ENCODE measurements at places on chromosomes 13 and 19. TPM values are rescaled to one million over a fixed set of nuclear protein-coding genes. Genes with fewer than 3 reads are reported as not detected.

DNA sequence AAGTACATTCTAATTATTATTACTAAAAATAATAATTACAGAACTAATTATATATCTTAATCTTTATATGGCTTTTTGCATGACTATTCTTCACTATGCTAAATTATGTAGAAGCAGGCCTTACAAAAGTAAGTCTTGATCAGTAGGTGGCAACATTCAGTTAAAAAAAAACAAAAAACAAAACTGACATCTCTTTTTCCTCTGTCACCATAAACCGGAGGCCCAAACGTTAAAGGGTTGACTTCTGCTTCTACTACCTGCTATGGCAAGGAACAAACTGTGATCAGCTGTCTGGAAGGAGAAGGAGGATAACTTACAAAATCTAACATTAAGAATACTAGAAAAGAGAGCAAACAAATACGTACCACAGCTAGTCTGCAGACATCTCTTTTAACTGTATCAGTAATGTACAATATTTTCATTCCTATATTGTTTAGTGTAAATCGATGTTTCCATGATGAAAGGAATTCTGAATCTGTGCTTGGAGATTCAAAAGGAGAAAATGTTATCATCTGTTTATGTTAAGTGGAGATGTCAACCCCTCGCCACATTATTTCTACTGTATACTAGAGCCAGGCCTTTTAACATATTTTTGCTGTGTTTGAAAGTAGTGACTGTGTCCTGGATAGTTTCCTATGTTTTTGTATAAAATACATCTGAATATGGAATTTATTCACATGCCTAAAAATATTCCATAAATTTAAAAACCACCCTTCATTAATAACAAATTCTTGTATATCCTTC lies 1525.4 kb downstream of the SLITRK1 start:
- DNase-seq = no peak

DNA sequence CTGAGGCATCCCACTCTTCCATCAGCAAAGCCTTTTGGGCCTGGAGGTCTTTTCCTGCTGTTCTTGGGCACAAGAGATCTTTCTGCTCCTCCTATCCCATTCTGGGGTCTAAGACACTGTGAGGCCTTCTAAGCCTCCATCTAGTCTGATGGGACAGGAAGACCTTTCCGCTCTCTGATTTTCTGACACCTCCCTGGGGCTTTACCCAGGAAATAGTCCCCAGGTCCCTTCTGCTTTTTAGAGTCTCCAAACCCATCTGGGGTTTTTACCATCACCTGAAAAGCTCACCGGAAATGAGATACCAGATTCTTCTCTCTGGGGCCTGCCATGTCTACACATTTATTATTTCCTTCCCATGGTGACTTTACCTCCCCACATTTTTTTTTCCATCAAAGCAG lies 21.1 kb downstream of the CLEC17A start:
- no peak for DNase-seq

DNA sequence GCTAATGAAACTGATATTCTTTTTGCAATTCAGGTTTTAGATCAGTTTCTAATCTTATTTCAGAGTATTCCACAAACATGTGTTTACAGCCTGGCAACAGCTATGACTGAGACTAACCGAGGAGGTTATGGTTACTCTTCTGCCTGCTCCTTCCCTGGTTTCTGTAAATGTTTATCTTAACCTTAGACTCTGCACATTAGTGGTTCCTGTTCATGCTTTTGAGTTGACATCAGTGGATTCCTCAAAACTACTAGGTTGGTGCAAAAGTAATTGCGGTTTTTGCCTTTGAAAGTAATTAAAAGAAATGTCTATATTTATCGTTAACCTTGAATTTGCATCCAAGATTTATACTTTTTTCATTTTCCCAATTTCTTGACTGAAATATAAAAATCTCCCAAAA lies 237.0 kb upstream of the TSHZ3 start:
- DNase-seq = no peak

DNA sequence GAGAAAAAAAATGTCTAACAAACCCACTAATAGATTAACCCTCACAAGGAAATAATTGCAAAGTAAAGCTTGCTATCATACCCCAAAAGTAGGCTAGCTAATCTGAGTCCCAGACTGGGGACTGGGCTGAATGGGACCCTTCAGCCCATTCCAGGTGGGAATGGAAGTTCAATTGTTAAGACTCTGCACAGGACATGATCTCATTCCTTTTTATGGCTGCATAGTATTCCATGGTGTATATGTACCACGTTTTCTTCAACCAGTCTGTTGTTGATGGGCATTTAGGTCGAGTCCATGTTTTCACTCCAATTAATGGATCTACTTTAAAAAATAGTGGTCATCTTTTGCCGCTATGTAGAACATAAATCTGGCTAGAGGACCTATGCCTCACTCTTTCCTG lies 17.9 kb downstream of the OR7A5 start:
- no peak for DNase-seq

DNA sequence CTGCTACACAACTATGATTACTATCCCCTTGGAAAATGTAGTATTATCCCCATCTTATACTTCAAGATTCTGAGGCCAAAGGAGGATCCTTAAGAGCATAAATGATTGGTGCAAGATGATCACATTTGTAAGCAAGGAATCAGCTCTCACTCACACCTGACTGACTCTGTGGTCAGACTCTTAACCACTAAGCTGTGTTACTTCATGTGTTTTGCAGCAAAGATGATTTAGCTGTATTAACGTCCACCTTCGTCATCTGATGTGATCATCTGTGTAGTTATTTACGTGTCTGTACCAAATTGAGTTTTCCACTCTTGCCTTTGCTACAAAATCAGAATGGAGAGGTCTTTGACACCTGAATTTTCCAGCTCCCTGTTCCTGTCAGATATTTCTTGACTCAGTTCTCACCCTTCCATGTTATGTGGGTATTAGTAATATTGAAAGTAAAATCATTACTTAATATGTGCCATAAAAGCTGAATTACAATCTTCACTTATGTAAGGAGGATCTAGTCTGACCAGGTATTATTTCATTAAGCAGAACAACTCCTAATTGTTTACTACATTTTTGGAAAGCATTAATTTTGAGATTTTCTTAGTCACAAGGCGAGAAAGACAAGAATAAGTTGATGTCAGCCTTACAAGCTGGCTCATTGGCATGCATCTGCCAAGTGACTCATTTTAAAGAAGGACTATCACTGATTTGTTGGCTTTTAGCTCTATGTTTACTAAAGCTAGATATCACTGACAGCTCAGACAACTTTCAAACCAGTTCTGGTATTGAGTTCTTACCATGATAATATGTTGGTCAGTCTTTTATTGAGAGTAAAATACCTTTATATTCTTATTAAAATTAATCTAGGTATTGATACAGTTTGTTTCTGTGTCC lies 1279.8 kb upstream of the PCDH9 start:
- DNase-seq = no peak

- DNase-seq = no peak
These were observed 8.3 kb downstream of the PRAM1 start for GRCh38 chr19:8494158-8494557.

- no peak for DNase-seq
These were observed 214.2 kb downstream of the OXGR1 start for GRCh38 chr13:96780105-96780504.

GRCh38 chr19:10155839-10156238 lies 36.1 kb upstream of the EIF3G start:
- DNase-seq = no peak

DNA sequence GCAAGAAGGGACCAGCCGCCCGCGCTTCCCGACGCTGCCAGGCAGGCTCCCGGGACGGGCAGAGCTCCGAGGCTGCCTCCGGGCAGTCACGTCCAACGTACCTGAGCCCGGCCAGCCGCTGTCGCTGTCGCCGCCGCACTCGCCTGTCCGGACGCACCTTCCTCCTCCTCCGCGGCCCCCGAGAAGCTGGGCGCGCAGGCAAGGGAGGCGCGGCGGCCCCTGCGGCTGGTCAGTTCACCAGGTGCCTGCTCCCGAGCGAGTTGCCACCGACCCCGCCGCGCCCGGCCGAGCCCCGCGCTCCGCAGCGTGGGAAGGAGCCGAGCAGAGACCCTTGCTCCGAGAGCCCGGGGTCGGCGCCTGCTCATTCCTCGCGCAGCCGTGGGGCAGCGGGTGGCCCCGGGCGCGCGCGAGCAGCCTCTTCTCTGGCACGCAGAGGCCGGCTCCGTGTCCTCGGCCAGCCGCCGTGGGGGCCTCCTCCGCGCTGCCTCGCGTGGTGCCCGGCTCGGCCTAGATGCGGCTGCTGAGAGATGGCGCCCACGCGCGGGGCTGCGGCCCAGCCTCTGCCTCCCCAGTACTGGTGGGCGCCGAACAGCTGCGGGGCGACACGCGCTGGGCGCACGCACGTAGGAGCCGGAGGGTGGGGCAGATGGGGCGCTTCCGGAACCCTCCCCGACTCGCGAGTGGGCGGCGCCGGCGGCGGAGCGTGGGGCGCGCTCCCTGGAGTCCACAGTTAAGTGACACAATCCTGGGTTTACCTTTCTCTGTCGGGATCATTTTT lies 419.4 kb downstream of the UQCRFS1 start:
- no peak for DNase-seq

The ZSCAN4 gene
- total RNA-seq = not detected

The CLDND2 gene
- total RNA-seq = not detected
